NCI-H2227 treated with DMSO at 0.1 percent for 48 hours (cell line): ENCODE measurements at places on chromosomes 12 and 14.

- DNase-seq, result peak; percentile 48
Observed at GRCh38 chr12:2783936-2784600, 10.7 kb upstream of the FKBP4 start.

DNA sequence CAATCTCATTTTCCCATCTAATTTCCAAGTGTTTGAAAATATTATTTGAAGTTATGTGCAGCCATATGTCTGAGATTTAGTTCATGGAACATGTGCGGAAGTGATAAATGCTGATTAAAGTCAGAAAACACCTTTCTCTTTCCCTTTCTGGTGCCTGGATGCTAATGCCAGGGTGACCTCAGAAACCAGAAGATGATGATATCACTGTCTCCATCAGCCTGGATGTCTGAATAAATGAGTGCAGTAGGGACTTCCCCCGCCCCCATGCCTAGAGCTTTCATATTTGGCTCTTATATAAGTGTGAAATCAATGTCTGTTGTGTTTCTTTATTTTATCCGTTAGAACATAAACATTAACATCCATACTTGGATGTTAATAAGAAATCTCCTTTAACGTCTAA lies 261.9 kb upstream of the LRIG3 start:
- DNase-seq, result no peak

DNA sequence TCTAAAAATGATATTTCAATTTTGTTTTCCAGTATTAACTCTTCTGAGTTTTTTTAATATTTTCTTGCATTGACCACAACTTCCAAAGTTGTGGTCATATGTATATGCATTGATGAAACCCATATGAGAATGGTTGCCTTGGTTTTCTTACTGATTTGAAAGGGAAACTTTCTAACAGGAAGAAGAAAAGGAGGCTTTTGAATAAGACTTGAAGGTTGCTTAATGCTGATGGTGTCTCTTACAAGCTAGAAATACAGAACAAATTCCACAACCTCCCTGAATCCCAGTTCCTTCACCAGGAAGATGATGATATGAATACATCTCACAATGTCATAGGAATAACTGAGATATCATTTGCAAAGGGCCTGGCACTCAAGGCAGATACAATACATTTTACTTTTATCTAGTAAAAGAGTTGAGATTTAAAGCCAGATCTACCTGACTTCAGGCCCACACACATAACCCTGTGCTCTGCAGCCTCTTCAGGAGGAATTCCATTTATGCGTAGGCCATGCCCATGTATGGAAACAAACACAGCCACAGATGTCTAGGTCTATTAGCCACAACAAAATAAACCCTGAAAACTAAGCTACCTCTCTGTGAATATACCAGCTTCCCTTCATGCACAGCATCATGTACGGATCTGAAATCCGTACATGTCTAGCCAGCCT lies 165.4 kb upstream of the PLEKHG7 start:
- no peak for DNase-seq

DNA sequence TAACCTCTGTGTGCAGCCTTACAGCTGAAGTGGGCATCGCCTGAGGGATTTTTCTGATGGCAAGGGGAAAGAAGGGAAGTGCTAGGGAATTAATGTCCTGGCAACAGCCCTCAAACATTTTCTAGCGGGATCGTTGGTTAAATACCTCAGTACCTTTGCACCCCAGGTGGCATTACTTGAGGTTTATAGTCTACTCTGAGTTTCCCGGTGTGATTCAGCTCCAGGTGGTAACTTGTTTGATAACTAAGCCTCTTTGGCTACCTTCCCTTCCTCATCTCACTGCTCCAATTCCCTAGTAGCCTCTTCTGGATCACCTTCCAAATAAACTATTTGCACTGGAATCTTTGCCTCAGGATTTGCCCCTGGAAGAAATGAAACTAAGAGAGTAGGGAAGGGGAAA lies 237.0 kb upstream of the SSTR1 start:
- no peak for DNase-seq

DNA sequence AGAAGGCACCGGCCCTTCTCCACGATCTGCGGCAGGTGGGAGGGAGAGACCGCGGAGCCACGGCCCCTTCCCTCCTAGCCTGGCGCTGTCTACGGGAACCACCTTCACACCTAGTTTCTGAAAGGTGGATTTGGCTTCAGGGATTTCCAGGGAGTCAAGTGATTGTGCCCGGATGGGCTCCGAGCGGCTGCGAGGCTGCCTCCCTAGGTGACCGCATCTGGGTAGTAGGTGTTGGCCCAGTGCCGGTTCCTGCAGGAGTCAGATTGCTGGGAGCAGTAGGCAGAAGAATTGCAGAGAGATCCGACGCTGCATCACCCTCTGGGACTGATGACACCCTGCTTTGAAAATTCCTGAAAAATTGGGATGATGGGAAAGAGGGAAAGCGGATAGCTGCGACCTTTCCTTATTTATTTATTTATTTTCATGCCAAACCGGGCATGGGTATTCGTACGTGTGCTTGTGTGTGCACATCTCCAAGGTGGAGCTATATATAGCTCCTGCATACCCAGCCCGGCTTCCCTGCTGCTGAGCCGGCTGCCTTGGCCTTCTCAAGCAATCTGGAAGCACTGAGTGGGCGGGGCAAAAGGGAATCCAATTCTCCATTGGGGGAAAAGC lies 1.1 kb downstream of the CNTN1 start:
- no peak for DNase-seq

DNA sequence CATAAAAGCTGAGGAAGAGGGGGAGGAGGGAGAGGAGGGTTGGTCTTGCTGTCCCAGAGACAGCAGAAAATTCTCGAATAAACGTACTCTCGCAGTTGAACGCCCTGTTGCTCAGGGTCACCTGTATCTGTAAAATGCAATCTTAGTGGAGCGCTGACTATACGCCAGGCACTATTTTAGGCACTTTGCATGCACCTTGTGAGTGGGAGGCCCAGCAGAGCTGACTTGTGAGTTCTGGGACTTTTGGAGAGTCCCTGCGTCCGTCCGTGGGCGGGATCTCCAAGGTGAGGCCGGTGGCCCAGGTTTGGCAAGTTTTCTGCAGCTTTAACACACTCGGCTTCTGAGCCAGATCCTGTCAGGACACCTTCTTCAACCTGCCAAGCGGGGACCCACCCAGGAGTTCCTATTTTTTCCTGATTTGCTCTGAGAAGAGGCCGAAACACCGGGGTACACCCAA lies 32.5 kb upstream of the PLEKHG6 start:
- no peak for DNase-seq

- DNase-seq, result no peak
Observed at GRCh38 chr12:54128416-54128815, 60.4 kb downstream of the SMUG1 start.

- no peak for DNase-seq
Observed at GRCh38 chr14:68807148-68807600, 14.3 kb upstream of the ZFP36L1 start.
